ENCODE measurements at places on chromosomes 5 and 9.

DNA sequence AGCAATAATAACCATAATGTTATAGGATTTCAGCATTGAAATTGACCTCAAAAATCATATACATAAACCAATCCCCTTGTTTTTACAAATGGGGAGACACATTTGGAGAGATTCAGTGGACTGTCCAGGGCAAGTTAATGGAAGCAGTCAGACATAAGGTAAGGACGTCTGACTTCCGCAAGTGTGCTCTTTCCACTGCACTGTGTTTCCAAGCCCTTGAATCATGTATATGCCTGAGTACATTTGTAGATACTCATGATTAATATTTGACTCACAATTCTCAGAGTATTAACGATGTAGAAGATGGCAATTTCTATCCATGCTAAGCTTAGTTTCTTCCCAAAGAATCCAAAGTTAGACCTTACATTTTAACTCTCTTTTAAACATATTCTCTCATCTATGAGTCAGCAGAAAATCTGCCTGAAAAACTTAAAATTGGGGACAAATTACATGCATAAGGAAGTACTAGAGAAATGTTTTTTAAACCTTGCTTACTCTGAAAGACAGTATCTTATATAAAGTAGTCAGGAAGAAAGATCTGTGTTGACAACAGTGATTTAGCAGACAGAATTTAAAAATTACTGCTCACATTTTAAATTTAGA is 165.3 kb downstream of the NFIB start:
- DNase-seq, result no peak

GRCh38 chr9:135997090-135998015 is 36.2 kb upstream of the UBAC1 start:
- no peak for DNase-seq

DNA sequence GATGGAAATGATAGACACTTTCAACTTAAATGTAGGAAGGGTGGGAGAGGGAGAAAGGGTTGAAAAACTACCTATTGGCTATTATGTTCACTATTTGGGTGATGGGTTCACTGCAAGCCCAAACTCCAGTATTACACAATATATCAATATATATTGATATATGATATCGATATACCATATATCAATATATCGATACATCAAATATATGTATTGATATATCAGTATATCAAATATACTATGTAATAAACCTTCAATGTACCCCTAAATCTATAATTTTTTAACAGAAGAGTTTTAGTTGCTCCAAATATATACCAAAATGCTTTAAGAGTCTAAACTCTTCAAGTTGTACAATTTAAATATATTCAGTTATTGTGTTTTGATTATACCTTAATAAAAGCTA is 302.0 kb upstream of the RGMB start:
- no peak for DNase-seq

GRCh38 chr9:33377089-33377715 is 25.2 kb downstream of the AQP7 start:
- no peak for DNase-seq

DNA sequence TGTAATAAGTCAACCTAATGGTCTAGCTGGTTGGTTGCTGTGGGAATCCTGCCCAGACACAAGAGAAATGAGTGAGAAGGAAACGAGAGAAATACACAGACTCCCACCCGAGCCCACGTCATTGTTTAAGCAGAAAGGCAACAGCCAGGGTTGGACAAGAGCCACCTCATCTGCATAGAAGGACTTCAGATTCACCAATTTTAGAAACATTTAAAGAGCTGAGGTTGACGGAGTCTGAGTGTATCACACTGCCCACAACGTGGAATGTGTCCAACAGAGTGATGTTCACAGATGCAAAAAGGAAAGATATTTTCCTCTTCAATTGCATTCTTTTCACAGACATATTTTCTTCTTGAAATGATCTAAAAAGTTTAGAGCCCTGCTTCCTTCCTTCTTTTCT is 349.5 kb downstream of the AGTPBP1 start:
- no peak for DNase-seq

DNA sequence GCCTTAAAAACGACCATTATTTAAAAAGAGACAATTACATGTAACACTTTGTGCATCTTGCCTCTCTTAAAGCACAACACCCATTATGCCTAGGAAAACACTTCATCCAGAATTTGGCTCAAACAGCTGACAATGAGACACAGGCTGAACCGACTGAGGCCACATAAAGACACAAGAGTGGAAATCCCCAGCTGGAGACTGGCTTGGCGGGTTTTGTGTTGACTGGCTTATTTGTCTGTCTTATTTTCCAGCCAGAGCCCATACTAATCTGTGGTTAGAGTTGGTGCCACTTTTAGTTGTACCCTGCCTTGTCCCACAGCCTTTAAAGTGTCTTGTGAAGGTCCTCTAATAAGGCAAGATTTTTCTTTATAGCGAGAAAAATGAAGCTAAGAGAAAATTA is 21.2 kb downstream of the TRIM14 start:
- no peak for DNase-seq

- DNase-seq, result no peak
Observed at GRCh38 chr5:118616281-118616680, 372.1 kb downstream of the DTWD2 start.

- DNase-seq, result no peak
Observed at GRCh38 chr9:29822458-29822857, 2249.2 kb upstream of the C9orf72 start.

- DNase-seq, result no peak
Observed at GRCh38 chr5:62197697-62198096, 108.3 kb upstream of the KIF2A start.

DNA sequence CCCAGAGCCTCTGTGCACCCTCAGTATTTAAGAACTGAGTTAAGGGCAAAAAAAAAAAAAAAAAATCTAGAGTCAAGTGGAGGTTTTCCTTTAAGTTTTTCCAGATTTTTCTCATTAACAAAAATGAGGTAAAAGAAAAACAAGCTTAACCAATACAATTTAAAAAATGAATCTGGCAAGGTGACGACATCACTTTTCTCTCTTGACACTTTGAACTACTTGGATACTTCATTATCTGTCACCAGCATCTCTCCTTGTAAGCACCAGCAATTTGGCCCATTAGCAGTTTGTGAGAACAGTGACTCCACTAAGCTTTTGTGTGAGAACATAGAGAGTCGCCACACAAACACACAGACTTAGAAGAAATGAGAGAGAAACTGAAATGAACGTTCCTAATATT is 345.7 kb upstream of the SLC30A5 start:
- DNase-seq, result no peak

GRCh38 chr9:98775831-98776441 is 20.4 kb downstream of the ANKS6 start:
- DNase-seq, result peak; percentile 67

DNA sequence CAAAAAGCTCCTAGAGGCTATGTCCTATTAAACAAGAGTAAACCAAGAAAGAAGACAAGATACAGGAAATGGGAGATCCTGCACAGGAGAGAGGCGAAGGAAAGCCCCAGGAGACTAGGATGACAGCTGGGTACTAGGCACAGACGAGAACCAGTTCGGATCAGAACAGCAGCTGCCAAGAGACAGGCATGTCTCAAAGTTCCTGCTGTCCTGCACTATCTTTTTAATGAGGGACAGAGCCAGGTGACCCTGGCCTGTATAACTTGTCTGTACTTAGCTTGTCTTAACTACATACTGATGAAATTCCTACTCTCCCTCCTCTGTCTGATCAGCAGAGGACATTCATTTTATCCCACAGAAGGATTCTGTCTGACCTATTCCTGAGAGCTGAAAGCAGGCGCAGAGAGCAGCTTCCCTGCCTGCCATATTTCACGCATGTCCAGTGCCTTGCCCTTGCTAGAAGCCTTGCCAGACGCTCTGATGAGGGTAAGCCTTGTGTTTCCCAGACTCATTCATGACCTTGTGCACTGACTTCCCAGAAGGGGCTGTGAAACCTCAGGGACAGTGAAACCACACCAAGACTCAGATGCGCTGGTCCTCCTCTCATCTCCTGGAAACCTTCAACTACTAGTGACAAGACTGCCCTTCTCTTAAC is 24.7 kb downstream of the TSC1 start:
- no peak for DNase-seq

- DNase-seq, result no peak
Observed at GRCh38 chr5:143200781-143201398, 202.6 kb downstream of the NR3C1 start.

GRCh38 chr5:61306531-61307131 is 25.4 kb upstream of the ZSWIM6 start:
- no peak for DNase-seq

- no peak for DNase-seq
Observed at GRCh38 chr5:78514427-78515330, 133.9 kb downstream of the LHFPL2 start.

DNA sequence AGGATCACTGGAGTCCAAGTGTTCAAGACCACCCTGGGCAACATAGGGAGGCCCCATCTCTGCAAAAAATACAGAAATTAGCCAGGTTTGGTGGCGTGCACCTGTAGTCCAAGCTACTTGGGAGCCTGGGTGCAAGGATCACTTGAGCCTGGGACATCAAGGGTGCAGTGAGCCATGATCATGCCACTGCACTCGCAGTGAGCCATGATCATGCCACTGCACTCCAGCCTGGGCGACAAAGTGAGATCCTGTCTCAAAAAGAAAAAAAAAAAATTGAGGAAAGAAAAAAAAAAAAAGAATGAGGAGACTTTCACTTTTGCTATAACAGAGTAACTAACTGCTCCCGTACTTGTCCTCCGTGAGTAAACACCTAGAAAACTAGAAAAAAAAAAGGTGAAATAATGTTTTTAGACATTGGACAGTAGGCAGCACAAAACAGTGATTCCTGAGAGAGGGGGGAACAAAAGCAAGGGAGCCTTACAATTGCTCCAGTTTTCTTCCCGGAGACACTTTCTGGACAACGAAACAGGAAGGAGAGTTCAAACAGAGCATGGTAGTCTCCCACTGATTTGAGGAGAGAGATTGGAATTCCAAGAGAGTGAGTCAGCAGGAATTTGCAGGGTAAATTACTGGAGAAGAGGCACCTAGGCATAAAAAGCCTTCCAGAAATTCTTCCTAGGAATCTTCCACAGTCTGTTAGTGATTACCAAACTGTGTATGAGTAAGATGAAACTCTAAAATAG is 6.9 kb upstream of the ZBTB5 start:
- no peak for DNase-seq

Measured in ecto neural progenitor cell (in vitro differentiated cells).